ENCODE measurements at places on chromosomes 12 and 14.
A peak's percentile ranks its signal among the peaks of the same experiment; 100 is the strongest.

- no peak for DNase-seq
Measured at GRCh38 chr12:102063069-102063468, 1.3 kb upstream of the WASHC3 start.

DNA sequence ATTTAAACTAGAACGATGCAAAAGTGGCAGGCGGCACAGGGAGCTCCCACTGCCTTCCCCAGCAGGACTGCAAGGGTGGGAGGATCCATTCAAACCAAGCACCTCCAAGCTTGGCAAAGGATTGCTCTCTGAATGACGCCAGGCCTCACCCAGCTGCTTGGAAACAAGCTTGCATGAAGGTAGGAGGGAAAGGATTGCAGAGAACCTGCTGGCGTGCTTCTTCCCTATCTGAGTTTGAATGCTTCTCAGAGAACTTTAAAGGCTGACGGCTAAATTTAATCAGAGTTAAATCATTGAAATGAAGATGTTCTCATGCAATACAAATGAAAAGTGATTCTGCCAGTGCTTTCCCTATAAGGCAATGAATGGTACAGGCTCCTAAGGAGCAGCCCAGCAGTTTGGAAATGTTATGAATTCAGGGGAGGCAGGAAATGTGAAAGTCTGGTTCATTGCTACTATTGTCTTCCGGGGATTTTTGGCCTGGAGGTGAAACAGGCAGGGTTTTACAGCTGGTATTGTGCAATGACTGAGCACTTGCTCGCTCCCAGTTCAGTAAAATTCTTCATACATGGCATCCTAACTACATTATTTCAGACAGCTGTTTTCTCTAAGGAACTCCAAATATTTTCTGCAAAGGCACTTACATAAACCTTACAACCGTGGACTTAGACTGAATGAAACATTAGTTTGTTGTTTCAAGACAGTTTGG, 31.9 kb upstream of the DUSP6 start:
- peak; percentile 84 for DNase-seq

DNA sequence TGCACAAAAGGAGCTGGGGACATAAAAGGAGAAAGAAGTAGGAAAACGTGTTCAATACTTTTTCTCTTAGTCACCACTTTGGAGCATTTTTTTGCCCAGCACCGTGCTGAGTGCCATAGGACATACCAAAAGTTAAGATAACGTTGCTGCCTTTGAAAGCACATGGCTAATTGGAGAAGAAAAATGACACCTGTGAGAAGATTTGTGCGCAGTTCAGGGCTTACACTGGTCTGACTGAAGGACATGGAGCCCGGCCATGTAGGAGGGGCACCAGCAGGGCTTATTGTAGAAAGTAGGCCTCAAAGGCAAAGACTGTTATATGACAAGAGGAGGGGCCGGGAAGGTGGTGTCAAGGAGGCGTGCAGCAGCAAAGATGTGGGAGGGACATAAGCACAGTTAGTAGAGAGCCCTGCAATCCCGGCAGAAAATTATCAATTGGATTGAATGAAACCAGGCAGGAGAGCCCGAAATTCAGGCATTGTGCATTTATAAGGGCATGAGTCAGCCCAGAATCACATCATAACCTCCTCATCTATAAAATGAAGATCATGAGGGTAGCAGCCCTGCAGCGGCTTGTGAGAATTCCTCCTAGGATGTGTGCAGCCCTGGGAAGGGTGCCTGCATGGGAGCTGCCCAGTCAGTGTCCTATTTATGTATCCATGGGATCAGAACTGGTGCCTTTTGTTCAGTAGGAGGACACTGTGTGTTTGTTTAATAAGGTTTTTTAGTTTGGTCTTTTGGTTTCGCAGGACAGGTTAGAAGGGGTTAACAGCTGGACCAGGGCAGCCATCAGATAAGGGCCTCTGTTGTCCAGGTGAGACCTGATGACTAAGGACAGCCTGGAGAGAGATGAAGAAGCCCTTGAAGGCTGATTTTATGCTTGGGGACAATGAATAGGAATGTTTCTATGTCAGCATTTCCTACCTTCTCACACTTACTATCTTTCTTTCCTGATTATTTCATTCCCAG, 122.4 kb downstream of the GPR135 start:
- DNase-seq, result no peak

GRCh38 chr12:68259318-68259940, 6.0 kb upstream of the IL22 start:
- DNase-seq, result peak; percentile 31

- peak; percentile 71 for DNase-seq
Measured at GRCh38 chr14:69547701-69548348, 26.8 kb downstream of the CCDC177 start.
